ENCODE measurements at places on chromosomes 16 and 17.
A peak's percentile ranks its signal among the peaks of the same experiment; 100 is the strongest.

DNA sequence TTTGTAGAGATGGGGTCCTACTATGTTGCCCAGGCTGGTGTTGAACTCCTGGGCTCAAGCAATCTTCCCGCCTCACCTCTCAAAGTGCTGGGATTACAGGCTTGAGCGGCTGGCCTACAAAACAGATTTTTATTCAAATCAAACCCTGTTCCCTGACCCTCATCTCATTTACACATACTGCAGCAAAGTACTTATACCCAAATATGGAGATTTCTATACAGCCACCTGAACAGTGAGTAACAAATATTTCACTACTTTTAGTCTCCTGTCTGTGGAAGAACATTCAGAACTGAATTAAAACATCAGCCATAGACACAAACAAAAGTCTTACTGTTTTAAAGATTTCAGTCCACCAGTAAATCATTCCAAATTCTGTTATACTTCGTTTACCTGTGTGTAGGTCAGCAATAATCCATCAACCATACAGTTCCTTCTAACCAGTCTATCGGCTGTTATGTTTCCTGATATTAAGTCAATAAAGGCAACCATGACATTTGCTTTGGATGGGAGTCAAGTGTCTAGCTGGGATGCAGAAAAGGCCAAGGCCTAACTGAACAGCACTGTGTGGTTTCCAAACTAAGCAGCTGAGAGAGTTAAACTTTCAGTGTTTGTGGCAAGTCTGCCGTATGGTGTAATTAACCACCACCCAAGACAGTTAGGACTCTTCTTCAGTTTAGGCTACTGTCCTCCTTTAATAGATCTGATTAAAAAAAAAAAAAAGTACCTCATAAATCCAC lies 22.3 kb downstream of the ERN1 start:
- no peak for DNase-seq

DNA sequence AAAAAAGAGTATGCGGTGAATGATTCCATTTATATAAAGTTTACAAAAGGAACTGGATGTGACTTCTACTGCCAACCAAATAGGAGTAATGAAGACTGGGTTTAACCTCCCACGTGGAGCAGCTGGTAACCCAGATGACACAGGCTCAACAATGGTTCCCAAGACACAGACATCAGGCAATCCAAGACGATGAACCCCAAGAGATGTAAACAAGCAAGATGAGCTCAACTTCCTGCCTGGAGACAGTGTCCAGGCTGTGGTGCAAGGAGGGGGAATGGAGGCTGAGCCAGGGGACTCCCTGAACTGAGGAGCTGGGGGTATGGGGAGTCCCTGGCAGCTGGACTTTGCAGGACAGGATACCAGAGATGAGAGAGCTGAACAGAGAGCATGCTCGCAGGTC lies 104.7 kb downstream of the LITAF start:
- no peak for DNase-seq

DNA sequence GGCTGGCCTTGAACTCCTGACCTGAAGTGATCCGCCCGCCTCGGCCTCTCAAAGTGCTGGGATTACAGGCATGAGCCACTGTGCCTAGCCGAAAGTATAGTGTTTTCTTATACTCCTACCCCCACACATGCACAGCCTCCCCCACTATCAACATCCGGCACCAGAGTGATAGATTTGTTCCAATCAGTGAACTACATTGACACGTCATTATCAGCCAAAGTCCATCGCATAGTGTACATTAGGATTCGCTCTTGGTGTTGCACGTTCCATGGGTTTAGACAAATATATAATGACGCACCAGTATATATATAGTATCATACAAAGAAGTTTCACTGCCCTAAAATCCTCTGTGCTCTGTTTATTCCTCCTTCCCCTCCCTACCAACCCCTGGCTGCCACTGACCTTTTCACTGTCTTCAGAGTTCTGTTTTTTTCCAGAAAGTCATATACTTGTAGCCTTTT lies 11.9 kb upstream of the TM4SF5 start:
- DNase-seq: no peak

- DNase-seq: no peak
These were observed 356.3 kb upstream of the TNRC6C start for GRCh38 chr17:77602062-77602746.

GRCh38 chr17:44333371-44333770 lies 8.7 kb upstream of the SLC25A39 start:
- no peak for DNase-seq

GRCh38 chr17:55155856-55156560 lies 108.8 kb upstream of the HLF start:
- DNase-seq: no peak

GRCh38 chr17:77330602-77331081 lies 189.9 kb downstream of the SEC14L1 start:
- DNase-seq: no peak

- DNase-seq: no peak
These were observed 35.2 kb downstream of the HSBP1 start for GRCh38 chr16:83842756-83843507.

DNA sequence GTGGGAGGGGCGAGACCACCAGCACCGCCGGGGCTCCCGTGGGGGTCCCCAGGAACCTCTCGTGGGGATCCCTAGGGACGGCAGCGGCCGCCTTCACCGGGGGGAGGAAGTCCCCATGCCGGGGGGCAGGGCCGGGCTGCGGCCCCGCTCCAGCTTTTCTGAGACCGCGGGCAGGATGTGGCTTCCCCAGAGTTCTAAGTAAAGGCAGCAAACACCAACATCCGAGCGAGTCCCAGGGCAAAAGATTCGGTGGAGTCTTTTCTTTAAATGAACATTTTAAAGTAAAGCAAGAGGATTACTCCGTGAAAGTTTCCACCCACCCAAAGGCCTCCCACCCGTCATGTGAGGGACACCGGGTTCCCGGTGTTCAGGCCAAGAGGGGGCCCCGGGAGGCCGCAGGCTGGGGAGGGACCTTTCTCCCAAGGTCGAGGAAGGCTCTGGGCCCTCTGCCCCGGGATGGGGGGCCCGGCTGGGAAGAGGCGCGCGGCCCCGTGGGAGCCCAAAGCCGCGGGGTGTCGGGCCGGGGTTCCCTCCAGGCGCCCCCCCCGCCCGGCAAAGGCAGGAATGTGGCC lies 137.2 kb upstream of the RPH3AL start:
- DNase-seq: no peak

GRCh38 chr16:87008664-87009063 lies 308.5 kb downstream of the C16orf95 start:
- DNase-seq: no peak

- peak; percentile 43 for DNase-seq
These were observed 451.5 kb upstream of the HSBP1 start for GRCh38 chr16:83356266-83356665.

- DNase-seq: peak; percentile 83
These were observed at the start of gene OVCA2 for GRCh38 chr17:2041561-2042389. OVCA2 (plus strand) TSS chr17:2042022; CDS start chr17:2042048, 26 bp downstream.

DNA sequence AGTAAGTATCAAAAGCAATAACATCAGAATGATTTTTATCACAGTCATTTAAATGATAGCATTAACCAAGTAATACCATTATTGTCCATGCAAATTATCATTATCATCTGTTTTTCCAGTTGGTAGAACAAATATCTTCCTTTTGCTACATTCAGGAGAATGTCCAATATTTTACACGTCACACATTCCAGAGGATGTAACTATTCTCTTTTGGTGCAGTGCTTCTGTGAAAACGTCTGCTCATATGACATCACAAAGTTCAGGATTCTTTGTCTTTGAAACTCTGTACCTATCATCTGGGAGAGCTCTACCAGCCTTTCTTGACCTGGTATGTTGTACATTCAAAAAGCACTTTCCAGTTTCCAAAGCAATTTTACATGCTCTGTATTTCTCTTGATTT lies 40.2 kb upstream of the PITPNM3 start:
- no peak for DNase-seq

- DNase-seq: peak; percentile 75
These were observed 21.7 kb downstream of the PPL start for GRCh38 chr16:4915226-4915761.

DNA sequence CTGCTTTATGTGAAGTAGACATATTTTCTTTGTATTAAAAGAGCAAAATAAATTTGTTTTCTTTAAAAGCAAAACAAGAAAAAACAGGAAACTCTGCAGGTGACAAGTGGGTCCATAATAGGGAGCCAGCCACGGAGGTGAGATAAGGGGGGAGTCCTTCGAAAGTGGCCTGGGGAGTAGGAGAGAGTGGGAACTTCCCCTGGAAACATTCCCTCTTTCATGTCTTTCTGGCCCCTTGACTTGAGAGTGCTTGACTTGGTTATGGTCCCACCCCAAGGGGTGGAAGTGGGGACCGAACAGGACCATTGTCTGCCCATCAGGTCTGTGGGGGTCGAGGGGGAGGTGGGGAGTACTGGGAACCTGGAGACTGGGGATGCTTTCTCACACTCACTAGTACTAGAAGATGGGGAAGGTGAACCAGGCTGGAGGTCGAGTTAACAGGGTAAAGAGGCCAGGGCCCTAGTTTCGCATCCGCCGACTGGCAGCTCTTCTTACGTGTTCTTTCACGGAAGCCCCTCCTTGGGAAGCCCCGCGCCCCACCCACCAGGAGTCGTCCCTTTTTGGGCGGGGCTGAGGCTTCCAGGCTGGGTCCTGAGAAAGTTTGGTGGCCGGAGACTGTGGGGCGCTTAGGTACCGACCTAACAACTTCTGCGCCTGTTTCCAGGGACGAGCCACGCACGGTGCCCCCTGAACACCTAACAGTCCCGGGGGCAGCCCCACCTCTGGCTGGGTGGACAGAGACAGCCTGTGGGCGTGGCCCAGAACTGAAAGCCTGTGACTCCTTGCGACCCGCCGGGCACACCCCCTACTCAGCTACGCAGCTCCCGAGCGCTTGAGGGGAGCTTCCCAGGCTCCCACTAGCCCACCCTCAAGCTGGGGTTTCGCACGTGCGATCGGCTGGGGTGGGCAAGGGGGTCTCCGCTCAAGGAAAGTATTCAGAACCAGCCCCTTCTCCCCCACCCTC lies 790 bp downstream of the TRADD start:
- no peak for DNase-seq

DNA sequence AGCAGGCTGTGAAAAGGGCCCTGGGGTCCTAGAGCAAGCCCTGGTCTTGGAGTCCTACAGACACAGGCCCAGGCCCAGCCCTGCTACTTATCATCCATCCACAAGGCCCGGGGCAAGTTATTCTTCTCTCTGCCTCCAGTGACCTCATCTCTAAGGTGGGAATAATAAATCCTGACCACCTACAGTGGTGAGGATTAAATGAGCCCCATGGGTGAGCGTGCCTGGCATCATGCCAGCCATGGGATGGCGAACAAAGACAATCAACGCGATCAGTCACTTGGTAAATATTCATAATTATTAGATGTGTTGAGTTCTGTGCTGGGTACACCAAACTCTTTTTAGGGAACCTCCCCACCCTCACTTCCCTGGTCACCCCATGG lies 5.5 kb downstream of the KRT15 start:
- DNase-seq: no peak

DNA sequence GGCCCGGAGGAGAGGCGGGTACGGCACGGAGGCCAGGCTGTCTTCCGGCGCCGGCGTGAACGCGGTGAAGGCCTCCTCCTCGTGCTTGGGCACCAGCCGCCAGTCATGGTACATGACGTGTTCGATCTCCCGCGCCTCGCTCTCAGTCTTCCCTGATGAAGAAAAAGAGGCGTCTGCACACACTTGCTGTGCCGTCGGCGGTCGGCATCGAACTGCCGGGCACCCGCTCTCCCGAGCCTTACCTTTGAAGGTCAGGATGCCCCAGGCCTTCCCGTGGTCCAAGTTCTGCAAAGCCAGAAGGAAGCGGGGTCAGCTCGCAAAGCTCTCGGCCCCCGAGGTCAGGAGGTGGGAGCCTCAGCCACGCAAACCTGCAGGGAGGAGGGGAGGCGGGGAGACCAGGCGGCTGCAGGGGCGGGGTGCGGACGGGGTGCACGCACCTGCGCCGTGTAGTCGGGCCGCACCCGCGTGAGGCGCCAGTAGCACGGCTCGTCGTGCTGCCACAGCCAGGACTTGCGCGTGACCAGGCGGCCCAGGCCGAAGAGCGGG lies at the start of gene EME2:
EME2 (plus strand) TSS at position 449 of the 546 bp plus-strand sequence. CDS start 418 bp downstream, outside the sequence.
- DNase-seq: no peak

DNA sequence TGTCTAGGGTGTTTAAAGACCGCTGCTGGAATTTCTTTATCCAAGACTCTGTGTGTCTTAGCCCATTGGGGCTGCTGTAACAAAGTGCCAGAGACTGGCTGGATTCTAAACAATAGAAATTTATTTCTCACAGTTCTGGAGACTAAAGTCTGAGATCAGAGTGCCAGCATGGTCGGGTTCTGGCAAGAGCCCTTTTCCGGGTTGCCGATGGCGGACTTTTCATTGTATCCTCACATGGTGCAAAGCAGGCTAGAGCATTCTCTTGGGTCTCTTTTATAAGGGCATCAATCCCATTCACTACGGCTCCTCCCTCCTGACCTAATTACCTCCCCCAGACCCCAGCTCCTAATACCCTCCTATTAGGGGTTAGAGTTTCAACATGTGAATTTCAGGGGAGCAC lies 9.5 kb downstream of the NLRC5 start:
- DNase-seq: no peak

GRCh38 chr17:62578757-62579487 lies 48.5 kb upstream of the MRC2 start:
- no peak for DNase-seq

GRCh38 chr16:72561-73548 lies at the start of gene RHBDF1:
RHBDF1 (minus strand) TSS chr16:72631; CDS start chr16:65015, 7,616 bp downstream.
- no peak for DNase-seq

- DNase-seq: no peak
These were observed 13.8 kb upstream of the GFAP start for GRCh38 chr17:44928950-44929720.

Measured in AG09319 (cell line).